ENCODE measurements at places on chromosomes 12 and 14. TPM values are rescaled to one million over a fixed set of nuclear protein-coding genes. Genes with fewer than 3 reads are reported as not detected.
A peak's percentile ranks its signal among the peaks of the same experiment; 100 is the strongest.

- no peaks in the 10 kb centered on the region for H3K36me3 ChIP-seq
- no peak overlapping the region for H3K4me3 ChIP-seq
- DNase-seq = no peak
- H3K27ac ChIP-seq = no peak overlapping the region
- H3K4me1 ChIP-seq = no peaks in the 10 kb centered on the region
Measured at GRCh38 chr14:53127832-53128231, 25.3 kb downstream of the DDHD1 start.

GRCh38 chr14:67665868-67666267 is 8.6 kb downstream of the VTI1B start:
- H3K36me3 ChIP-seq = no peaks in the 10 kb centered on the region
- no peak overlapping the region for H3K4me3 ChIP-seq
- H3K27ac ChIP-seq = no peak overlapping the region
- no peak for DNase-seq
- H3K27me3 ChIP-seq = no peaks in the 10 kb centered on the region

KCNJ8 gene
- 88.7 TPM for total RNA-seq

GRCh38 chr14:71411738-71412137 is 504.5 kb downstream of the PCNX1 start:
- H3K36me3 ChIP-seq = no peaks in the 10 kb centered on the region
- no peaks in the 10 kb centered on the region for H3K27me3 ChIP-seq
- H3K4me1 ChIP-seq = no peaks in the 10 kb centered on the region
- H3K27ac ChIP-seq = no peak overlapping the region
- no peak for DNase-seq

DNA sequence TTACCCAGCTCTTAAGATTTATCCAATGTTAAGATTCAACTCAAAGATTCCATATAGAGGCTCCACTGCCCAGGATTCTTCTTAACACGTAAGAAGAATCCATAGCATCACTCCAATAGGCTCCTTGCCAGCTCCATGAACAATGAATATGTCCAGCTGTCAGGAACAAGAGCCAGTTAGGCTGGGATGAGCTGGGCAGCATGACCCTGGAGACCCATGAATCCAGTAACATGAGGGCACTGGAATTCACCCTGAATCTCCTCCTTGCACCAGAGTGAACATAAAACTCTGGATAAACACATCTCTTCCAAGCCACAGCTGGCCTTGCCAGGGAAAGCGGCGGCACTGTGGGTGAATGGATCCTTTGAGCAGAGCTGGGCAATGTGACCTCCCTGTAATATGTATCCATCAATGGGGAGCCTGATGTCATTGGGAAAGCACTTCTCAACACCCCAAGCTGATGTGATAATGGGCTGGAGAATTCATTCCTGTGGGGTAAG is 24.4 kb upstream of the TC2N start:
- no peaks in the 10 kb centered on the region for H3K4me1 ChIP-seq
- no peaks in the 10 kb centered on the region for H3K36me3 ChIP-seq
- no peaks in the 10 kb centered on the region for H3K27me3 ChIP-seq
- H3K4me3 ChIP-seq = no peak overlapping the region

PRPF40B gene
- 33.4 TPM for total RNA-seq

DNA sequence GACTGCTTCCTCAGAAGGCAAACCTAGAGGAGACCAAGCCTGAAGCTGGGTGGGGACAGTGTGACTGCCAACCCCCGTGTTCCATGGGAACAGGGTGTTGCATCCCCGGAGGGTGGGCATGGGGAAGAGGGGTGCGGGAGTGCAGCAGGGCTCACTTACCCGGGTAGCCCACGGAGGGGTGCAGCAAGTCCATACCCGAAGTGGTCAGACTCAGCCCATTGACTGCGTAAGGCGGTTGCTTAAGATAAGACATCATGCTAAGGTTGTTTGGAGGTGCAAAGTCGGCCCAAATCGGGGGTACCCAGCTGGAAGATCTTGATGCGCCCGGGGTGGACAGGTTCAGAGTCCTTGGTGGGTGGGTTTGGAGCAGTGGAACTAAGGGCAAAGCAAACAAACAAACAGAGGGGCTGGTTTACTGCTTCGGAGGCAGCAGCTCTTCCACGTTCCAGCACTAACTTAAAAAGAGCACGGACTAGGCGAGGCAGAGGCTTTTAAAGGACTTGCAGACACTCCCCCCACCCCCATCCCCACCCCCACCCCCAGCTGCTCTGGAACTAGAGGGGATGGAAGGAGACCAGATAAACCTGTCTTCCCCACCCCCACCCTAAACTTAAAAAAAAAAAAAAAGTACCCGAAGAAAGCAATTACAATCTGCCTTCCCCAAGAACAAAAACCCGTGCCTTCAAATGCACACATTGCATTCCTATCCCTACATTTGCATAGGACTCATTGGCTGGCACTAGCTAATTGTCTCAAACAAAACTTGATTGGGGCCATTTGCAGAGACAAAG is 4.9 kb downstream of the OTX2 start:
- DNase-seq = no peak
- no peak overlapping the region for H3K27ac ChIP-seq
- H3K36me3 ChIP-seq = no peaks in the 10 kb centered on the region

MANSC4 gene
- not detected for total RNA-seq

CD69 gene
- not detected for total RNA-seq

DNA sequence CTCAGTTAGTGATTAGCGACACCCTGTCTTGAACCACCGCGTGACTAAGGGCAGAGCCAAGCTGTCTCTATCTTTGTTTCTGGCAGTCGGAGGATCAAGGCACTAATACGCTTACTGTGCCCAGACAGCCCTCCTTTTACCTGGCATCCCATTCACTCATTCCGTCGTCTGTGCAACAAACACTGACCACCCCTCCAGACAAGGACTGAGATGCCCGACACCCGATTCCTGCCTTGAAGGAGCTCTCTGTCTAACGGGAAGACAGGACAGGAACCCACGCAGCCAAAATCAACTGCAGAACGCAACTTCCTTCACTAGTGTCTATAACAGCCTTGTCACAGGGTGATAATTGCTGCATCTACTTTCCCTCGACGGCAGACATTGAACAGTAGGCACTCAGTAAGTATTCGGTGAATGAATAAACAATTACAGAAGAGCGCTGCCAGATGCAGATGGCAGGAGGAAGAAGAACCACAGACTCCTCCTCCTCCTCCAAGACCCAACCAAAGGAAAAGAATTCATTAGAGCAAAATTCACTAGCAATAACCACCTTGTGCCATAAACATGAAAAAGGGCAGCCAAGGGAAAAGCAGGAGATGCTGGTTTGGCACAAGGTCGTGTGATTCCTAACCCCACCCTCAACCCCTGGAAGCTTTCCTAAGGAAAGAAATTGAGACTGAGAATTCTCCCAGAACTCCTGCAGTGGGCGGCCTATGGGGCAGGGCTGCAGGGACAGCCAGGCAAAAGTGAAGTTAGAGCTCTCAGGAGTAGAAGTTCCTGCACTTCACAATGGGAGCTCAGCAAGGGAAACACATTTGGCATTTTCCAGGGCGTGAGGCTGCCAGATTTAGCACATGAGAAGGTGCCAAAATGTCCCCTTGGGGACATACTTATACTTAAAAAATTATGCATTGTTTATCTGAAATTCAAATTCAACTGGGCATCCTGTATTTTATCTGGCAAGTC is 186.6 kb upstream of the DIO3 start:
- H3K27ac ChIP-seq = peak overlapping the region; percentile 48
- DNase-seq = no peak
- H3K4me3 ChIP-seq = no peak overlapping the region
- H3K4me1 ChIP-seq = no peaks in the 10 kb centered on the region

DNA sequence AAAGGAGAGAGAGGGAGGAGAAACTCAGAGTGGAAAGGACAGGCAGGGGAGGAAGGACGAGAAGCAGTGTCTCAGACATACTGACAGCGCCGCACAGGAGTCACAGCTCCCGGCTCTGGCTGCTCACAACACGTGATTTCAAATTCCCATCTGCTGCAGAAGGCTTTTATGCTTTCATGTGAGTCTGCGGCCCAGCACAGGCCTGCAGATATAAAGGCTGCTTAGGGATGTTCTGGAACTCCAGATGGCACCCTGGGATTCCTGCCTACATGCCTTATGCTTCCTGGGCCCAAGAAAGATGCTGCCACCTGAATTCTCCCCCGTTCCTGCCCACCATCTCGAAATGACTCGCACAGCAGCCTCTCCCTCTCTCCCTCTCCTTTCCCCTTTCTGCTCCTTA is 89.6 kb downstream of the NUAK1 start:
- no peak for DNase-seq
- H3K36me3 ChIP-seq = no peaks in the 10 kb centered on the region
- H3K4me3 ChIP-seq = no peak overlapping the region
- no peak overlapping the region for H3K27ac ChIP-seq
- no peaks in the 10 kb centered on the region for H3K27me3 ChIP-seq
- H3K4me1 ChIP-seq = peaks cover 7% of the 10 kb centered on the region

DNA sequence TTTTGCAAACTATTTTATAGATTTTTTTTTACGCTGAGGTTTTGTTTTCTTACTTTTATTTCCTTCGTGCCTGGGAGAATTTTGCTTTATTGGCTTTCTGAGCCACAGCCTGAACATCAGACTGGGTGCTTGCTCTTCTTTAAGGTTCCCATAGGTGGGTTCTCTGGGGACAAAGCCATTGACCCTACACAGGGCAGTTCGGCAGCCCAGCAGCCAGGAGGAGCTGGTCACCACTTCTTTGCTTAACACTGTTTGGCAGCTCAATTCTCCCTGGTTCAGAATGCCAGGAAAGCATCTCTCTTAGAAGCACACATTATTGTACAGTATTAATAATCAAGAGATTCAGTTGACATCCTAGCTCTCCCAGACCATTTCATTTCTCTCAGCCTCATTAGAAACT is 140.8 kb upstream of the NEDD1 start:
- no peaks in the 10 kb centered on the region for H3K36me3 ChIP-seq
- H3K4me3 ChIP-seq = no peak overlapping the region
- H3K27me3 ChIP-seq = no peaks in the 10 kb centered on the region
- no peak for DNase-seq

- H3K27me3 ChIP-seq = no peaks in the 10 kb centered on the region
- H3K27ac ChIP-seq = no peak overlapping the region
- H3K36me3 ChIP-seq = no peaks in the 10 kb centered on the region
- H3K4me1 ChIP-seq = peaks cover 17% of the 10 kb centered on the region
- DNase-seq = no peak
Measured at GRCh38 chr14:61619494-61619893, 75.8 kb upstream of the HIF1A start.

RNASE9 gene
- total RNA-seq = not detected

DNA sequence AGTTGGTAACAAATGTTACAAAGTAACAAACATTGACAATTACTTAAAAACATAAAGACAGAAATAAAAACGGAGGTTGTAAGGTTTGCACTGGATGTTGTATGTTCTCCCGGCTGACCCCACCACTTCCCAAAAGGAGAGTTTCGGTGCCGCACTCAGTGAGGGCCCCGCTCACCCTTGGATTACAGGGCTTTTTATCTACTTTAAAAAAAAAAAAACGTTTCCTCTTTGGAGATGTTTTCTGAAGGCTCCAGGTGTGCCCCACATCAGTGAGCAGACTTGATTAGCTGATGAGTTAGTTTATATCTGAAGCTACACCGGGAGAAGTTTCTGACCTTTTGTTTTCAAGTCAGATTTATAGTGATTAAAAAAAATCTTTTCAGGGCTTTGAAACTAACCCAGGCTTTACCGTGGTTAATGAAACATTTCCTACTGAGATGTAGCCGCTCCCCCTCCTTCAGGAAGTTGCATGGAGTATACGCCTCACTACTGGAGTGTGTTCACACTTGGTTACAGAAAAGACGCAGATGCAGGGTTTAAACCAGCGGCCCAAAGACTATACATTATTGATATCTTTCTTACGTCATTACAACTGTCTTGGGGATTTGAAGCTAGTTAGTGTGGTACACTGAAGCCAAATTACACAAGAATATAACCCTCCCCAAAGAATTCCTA is 38.0 kb upstream of the BCL7A start:
- no peak overlapping the region for H3K27ac ChIP-seq
- H3K27me3 ChIP-seq = no peaks in the 10 kb centered on the region
- DNase-seq = no peak
- no peak overlapping the region for H3K4me3 ChIP-seq
- no peaks in the 10 kb centered on the region for H3K36me3 ChIP-seq

ERO1A gene
- 83.4 TPM for total RNA-seq

- no peaks in the 10 kb centered on the region for H3K27me3 ChIP-seq
- no peak for DNase-seq
- H3K4me1 ChIP-seq = peaks cover under 1% of the 10 kb centered on the region
- no peak overlapping the region for H3K4me3 ChIP-seq
- no peaks in the 10 kb centered on the region for H3K36me3 ChIP-seq
- no peak overlapping the region for H3K27ac ChIP-seq
Measured at GRCh38 chr12:1890810-1891209, 27.6 kb downstream of the CACNA2D4 start.

CMA1 gene
- not detected for total RNA-seq

Measured in Caco-2 (cell line).